ENCODE measurements at places on chromosomes 4 and X.

DNA sequence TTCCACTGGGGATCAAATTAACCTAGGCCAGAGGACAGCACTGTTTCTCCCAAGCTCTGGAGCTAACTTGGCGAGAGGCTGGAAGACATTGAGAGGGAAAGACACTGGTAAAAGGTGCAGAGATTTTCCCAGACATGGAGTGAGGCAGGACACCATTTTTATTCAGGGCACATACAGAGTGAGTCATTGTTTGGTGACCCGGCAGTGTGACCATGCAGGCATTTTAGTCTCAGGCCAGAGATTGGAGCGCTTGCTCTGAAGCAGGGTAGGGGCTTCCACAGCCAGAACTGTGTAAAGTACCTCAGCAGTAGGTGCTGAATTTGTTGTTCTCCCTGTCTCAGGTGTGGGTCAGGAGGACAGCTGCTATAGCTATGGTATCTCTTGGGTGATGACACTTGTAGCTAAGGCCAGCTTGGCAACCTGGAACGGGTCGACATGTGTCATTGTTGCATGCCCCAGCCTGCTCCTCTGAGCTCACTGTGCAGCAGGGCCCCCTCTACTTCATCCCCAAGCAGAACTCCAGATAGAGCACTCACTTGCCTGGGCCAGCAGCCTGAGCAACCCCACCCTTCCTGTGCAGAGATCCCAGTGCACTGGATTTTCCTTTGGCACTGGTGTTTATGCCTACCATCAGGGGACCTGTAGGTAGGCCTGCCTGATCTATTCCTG is 79.8 kb upstream of the ATP8A1 start:
- DNase-seq: no peak

GRCh38 chr4:56220261-56220660 is 167.0 kb downstream of the AASDH start:
- no peak for DNase-seq

- DNase-seq: no peak
Measured at GRCh38 chr4:26803211-26803861, 57.3 kb upstream of the STIM2 start.

DNA sequence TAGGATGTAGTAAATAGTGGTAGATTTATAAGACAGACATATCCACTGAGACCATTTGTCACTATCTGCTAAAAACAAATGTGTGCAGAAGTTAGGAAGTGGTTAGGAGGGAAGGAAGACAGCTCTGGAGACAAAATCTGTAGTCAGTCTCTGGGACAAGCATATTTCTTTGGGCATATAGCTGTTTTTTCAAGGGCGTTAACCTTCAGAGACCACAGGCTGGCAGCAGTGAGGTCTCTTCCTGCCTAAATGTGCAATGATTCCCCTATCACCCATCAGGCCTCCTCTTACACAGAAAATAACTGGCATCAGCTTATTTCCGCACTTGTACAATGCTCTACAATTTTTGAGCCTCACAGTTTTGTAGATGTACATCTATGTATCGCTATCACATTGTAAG is 6.5 kb downstream of the TMEM150C start:
- DNase-seq: no peak

GRCh38 chr4:158122501-158122900 is 50.3 kb downstream of the GASK1B start:
- no peak for DNase-seq

- no peak for DNase-seq
Measured at GRCh38 chr4:78939667-78940008, 400 bp upstream of the PAQR3 start.

DNA sequence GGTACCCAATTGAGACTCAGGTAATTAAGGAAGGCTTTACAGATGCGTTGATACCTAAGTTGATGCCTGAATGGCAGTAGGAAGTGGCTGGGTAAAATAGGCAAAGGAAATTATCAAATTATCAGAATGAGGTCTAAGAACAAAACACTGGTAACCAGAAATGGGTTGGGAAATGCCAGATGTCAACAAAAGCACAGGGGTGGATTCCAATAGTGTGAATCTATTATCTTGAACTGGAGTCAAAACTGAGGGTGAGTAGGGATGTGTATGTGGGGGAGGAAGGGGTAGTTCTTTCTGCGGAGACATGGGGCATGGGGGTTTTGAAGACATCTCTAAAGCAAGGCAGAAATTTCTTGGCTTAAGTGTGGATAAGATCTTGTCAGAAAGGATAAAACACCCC is 16.0 kb upstream of the SEPTIN6 start:
- no peak for DNase-seq

DNA sequence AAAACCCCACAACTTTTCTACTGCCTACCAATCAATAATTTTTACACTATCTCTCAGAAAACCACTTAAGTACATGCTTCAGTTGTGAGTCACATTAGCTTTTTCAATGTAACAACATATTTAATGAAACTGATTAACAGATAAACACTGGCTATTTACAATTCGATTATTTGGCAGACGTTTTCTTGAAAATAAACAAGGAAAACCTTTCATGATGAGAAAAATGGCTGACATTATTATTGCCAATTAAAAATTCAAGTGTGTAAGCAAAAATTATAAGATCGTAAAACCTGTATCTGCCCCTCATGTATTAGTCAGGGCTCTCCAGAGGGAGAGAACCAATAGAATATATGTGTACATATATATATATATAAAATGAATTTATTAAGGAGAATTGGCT is 1555.5 kb upstream of the IGFBP7 start:
- no peak for DNase-seq

GRCh38 chr4:184402239-184402638 is 72.1 kb downstream of the IRF2 start:
- DNase-seq: no peak

DNA sequence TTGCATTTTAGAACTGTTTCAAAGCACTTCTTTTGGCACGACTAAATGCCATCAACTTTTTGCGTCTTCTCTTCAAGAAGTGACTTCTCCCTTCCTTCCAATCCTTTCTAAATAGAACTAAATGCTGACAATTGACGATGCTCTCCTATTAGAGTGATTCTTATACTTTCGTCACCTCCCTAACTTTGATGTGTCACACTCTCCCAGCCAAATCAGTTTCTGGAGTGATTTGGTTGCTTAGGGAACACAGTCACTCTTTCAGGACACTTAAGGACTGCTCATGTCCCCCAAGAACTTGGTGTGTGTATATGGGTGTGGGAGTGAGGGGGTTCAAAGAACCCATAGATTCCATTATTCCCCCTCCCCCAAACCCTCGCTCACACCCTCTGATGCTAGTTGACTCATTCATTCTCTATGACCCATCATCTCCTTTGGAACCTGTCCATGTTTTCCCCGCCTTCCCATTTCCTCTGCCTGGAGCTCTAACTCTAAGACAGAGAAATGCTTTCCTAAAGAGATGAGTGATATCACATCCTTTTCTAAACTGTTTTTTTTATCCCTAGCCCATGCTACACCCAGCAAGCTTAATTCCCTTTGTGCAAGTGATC is 26.8 kb upstream of the AREG start:
- DNase-seq: no peak

GRCh38 chr4:90727938-90728337 is 600.7 kb downstream of the CCSER1 start:
- no peak for DNase-seq

- DNase-seq: no peak
Measured at GRCh38 chr4:48898733-48899431, 7.7 kb downstream of the OCIAD2 start.

DNA sequence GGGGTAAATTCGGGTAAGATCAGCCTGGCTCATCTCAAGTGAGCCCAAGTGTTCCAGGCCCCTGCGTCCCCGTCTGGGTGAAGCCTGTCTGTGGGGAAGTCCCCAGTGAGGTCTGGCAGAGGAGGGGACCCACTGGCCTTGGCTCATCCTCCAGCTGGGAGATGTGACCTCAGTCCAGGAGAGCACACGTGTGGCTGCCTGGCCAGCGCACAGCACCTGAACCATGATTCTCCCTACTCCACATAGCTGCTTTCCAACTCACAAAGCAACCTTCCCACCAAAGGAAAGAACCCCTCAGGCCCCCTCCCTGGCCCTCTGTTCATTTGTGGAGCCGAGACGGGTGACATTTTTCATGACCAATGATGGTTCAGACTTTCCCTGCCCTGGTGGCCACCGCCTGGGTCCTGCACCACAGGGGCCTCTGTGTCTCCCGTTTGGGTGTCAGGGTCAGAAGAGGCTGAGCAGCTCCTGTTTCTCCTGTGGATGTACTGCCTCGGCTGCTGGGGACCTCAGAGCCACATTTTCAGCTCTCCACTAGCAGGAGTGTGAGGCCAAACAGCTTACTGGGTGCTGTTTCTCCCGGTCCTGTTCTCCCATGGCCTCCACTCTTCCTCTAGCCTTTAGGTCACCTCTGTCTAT is 111.4 kb downstream of the CPZ start:
- DNase-seq: no peak

DNA sequence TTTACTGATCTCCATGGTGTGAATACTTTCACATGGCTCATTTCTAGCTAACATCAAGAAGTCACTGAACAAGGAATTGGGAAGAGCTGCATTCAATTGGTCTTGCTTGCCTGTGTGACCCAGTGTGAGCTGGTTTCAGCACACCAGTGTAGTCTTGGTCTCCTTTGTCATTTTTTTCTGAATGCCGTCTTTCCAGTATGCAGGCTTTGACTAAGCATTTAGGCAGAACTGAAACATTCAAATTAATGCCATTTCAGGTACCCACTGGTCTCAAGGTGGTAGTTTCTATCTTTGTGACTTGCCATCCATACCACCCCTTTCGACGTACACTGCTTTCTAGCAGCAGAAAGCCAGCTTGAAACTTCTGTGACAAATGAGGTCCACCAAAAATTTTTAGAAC is 550.5 kb upstream of the BOD1L1 start:
- DNase-seq: no peak

GRCh38 chrX:129706400-129707072 is 32.2 kb upstream of the XPNPEP2 start:
- no peak for DNase-seq

- DNase-seq: no peak
Measured at GRCh38 chr4:92303621-92304027, at the start of gene GRID2. Gene GRID2, plus strand, starts transcription at chr4:92303966.

GRCh38 chrX:148933881-148934280 is 433.5 kb downstream of the AFF2 start:
- DNase-seq: no peak

DNA sequence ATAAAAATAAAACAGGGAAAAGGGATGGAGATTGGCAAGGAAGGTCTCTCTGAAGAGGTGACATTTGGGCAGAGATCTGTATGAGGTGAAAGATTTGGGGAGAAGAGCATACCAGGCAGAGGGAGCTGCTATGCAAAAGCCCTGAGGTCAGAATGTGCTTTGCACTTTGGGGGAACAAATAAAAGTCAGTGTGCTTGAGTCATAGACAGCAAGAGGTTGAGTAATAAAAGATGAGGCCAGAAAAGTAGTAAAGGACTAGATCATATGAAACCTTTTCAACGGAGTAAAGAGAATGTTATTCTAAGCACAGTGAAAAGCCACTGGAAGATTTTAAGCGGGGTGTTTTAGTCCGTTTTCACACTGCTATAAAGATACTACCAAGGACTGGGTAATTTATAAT is 76.5 kb upstream of the TEX13A start:
- DNase-seq: no peak

GRCh38 chr4:55906989-55907388 is 41.8 kb upstream of the CEP135 start:
- no peak for DNase-seq

DNA sequence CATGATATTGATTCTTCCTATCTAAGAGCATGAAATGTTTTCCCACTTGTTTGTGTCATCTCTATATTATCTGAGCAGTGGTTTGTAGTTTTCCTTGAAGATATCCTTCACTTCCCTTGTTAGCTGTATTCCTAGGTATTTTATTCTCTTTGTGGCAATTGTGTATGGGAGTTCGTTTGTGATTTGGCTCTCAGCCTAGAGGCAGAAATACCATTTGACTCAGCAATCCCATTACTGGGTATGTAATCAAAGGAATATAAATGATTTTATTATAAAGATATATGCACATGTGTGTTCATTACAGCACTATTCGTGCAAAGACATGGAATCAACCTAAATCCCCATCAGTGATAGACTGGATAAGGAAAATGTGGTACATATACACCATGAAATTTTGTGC is 172.7 kb upstream of the IL15 start:
- DNase-seq: no peak

DNA sequence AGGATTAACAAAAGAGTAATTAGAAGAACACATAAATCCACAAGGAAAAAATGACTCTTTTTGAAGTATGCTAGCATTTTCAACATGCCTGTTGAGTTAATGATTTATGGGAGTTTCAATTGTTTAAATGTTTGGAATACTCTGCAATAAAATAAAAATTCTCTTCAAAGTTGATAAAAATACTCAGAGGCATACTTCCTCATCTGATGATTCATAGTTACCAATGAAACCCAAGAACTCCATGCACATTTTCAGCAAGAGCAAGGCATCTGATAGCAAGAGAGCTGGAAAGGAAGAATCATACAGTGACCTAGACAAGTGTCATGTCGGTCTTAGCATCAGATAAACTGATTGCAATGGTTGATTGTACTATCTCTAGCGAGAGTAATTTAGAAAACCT is 443.7 kb upstream of the ATOH1 start:
- no peak for DNase-seq

Data from stimulated activated CD8-positive, alpha-beta memory T cell treated with anti-CD3 and anti-CD28 coated beads, Interleukin-7, amount 100 ng/mL, for 1 hour (primary cell).